ENCODE measurements at places on chromosomes 6 and 20.
A peak's percentile ranks its signal among the peaks of the same experiment; 100 is the strongest.

DNA sequence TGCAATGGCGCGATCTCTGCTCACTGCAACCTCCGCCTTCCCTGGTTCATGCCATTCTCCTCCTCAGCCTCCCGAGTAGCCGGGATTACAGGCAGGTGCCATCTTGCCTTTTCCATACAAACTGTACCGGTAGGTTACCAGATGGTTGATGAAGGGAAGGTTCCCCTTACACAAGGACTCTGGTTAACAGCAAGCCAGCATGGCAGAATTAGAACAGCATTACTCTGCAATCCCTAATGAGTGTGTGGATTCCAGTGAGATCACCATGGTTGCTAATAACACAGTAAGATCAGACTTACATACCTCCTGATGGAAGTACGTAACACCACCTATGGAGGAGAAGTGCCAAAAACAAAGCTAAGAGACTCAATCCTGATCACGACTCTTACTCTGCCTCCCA is 51.7 kb downstream of the TTI1 start:
- DNase-seq = no peak

DNA sequence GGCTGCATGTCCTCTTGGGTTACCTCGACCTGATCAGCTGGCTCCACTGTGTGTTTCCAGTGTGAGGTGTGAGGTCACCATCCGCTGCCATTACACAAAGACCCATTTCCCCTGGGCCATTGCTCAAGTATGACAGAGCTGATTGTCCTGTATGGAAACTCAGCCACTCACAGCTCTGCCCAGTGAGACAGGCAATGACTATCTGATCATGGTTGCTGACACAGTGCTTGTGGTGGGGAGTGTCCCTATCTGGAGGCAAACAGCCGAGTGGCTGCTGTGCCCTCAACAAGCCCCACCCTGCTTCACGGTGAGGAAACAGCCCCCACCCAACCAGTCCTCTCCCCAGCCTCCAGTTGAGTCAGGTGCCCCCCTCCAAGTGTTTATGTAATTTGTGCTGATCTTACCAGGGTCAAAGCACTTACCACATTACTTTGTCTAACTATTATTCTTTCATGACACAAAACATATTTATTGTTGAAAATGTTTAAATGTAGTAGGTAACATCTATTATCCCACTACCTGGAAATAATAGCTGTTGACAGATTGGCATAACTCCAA is 11.7 kb upstream of the MAPK13 start:
- peak; percentile 32 for DNase-seq

DNA sequence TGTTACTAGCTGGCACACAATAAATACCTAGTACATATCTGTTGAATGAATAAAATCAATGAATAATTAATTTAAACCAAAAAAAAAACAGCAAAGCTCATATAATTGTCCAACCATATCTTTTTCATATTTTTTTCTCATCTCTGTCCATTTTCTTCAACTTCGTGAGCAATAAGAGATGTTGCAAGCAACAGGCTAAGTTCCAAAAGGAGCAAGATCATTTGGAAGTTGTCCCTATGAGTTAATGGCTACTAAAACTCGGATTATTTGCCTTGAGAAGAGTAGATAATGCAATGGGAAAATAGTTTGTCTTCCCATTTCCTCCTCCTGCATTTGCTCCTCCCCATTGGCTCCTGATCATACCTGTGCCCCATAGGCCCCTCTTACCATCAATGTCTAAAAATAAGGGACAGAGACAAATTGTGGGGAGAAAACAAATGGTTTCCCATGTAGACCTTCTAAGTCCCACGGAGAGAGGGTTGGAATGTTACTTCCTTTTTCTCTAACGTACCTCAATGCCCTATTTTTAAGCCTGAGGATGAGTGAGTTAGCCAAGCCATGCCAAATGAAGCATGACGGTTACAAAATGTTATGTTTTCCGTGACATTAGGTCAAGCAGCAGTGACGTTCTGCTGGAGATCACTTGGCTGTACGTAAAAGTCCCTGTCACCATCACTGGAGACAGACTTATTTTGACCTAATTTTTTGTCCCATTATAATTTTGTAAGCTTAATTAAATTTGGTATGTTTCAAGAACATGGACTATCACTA is 217.3 kb upstream of the PREP start:
- DNase-seq = peak; percentile 51

DNA sequence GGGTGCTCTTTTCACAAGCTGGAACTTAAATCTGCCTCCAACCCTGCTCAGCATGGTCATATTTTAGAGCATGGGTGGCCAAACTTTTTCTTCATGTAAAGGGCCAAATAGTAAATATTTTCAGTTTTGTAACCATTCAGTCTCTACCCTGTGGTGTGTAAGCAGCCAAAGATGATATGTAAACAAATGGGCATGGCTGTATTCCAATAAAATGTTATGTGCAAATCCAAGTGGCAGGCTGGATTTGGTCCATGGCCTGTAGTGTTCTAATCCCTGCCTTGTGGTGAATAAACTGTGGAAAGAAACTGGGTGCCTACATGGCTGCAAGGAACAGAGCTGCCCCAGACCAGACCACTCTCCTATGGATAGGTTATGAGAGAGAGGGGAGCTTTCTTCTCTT is 32.7 kb downstream of the OGFRL1 start:
- no peak for DNase-seq

DNA sequence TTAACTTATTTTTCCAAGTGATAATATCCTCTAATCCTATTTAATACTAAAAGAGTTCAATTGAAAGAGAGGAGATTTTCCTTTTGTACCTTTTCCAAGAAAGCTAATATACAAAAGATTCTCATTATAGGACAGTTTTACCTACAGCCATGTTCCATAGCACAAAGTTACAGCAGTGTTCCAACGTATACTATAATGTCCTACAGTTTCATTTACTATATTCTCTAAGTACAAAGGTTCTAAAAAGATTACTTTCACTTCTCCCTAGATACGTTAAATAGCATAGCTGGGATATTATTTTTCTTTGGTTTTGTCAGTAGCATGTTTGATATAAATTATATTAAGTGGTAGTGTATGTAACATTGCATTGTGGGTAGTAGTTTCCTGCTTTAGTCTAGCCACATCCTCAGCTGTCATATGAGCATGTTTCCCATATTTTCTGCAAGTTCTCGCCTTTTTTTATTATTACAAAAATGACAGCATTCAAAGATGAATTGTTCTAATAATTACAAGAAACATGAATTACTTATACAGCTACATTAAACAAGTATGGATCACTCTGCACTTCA is 4.4 kb upstream of the RUNX2 start:
- DNase-seq = no peak

DNA sequence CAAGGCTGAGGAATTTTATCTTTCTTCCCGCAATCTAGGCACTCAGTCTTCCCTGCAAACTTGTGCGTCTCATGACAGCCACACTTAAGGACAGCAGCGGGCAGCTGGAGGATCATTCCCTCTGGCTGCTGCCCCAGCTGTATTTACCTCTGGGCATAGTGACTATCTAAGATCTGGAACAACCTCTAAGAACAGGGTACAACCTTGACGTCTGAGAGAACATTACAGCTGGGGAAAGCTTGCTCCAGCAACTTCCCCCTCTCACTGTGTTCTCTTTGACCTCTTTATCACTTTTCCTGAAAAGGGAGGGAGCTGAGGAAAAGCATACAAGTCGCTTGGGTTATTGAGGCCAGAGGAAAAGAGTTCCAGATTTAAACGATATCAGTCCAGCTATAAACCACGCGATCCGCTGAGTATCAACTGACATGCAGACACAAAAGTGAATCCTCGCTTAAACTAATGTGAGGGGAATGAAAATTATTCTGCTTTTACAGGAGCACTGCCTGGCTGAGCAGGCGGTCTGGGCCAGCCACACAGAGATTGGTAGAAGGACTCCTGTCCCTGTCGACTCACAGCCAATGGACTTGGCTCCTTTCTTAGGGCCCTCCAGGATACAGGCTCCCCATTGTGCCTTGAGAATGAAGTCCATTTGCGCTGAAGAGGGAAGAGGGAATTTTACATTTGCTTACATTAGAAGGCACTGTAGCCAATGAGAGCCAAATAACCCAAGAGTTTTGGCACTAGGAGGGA is 153.3 kb downstream of the QRSL1 start:
- no peak for DNase-seq

DNA sequence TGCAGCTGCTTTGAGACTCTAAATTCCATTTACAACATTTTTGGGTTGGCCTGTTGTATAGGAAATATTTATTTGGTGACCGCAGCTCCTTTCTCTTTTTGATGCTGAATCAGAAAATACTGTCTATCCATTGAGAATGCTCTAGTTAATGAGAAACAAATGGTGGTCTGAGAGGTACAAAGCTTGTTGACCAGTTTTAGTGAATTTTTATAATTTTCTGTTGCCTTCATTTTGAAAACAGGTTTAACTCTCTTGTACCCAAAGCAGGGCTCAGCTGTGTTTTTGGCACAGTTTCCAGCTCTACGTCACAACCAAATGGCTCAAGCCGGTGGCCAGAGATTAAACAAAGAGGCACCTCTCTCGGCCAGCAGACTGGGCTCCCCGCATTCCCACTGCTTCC is 113.2 kb downstream of the FNDC1 start:
- DNase-seq = peak; percentile 11

DNA sequence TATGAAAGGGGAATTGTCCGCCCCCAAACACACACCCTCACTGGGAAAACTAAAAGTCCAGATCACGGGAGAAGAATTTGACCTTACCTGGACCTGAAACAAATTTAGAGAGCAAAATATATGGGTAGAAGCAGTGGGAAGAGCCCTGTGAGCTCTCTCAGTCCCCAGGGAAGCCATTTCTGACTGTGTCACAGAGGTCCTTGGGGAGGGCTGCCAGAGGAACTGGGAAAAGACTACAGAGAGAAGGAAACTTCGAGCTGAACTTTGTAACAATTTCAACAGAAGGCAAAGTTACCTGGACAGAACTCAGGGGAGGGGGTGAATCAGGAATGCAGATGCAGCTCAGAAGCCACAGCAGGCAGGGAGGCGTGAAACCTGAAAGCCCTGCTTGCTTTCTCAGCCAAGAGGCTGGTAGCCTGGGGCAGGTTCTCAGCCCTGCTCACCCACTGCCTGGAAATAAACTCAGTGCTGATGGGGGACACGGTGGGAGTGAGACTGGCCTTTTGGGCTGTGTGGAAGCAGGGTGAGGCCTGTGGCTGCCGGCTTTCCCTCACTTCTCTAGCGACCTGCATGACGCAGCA is 163.8 kb downstream of the TMEM200A start:
- no peak for DNase-seq

DNA sequence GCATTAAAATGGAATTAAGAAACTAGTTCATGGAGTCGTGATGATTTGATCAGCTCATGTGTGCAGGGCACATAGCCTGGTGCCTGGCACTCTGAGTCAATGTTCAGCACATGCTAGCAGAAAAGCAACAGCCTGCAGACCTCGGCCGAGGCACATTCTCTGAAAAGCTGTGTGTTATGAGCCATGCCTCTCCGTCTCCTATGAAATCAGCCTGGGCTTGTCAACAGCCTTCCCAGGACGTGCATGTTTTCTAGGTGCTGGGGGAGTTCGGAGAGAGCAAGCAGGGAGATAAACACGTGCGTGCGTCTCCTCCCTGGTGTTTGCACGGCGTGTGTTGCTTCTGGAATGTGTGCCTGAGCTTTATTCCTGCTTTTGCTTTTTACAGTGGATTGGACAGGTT is 207.8 kb upstream of the KCNG1 start:
- DNase-seq = no peak

- no peak for DNase-seq
Measured at GRCh38 chr6:46014046-46014445, 1.6 kb downstream of the CLIC5 start.

DNA sequence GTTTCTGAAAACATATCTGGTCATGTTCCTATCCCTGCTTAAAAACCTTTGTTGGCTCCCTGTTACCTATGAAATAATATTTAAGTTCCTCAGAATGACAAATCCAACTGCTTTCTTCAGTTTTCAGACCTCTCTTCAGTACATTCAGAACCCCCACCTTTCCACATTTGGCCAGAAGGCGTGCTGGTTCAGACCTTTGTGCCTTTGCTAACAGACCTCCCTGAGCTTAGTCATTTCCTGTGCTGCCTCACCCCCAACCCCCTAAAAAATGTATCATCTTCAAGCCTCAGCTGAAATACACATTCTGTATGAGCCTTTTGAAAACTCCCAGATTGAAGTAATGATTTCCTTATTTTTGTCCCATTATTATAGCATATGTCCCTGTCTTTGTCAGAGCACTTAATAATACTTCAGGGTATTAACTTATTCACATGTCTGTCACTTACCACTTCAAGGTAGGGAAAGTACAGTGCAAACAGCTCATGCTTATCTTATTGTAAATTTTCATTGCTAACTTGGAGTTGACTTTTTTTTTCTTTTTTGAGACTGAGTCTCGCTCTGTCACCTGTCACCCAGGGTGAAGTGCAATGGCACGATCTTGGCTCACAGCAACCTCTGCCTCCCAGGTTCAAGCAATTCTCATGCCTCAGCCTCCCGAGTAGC is 19.7 kb downstream of the FAM217A start:
- DNase-seq = peak; percentile 90

Data from fibroblast of mammary gland (primary cell).